SIG-M5 (cell line): ENCODE measurements at places on chromosomes 1 and 21.

- DNase-seq, result no peak
Measured at GRCh38 chr1:184716158-184716557, 38.5 kb downstream of the EDEM3 start.

- DNase-seq, result no peak
Measured at GRCh38 chr1:84403347-84403746, 5.1 kb downstream of the DNASE2B start.

DNA sequence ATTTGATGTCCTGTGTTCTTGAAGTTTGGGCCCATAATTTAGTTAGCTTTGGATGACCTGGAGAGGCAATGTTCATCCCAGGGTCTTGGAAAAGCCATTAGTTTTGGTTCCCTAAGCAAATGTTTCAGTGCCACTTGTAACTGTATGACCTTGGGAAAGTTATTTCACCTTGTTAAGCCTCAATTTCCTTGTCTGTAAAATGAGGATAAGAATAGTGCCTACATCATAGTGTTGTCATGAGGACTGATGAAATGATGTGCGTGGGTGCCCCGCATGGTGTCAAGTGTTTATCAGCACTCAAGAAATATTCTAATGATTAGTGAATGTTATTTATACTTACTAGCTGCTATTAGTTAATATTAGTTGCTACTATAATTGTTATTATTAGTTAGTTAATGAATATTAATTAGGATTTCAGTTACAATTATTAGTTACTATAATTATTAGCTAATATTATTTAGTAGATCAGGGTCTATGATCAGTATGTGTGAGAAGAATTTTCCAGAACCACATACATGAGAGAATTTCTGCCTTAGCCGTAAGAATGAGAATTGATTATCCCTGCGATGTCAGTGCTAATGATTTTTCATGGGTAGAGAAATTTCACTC is 1.9 kb downstream of the SH3BGR start:
- no peak for DNase-seq

DNA sequence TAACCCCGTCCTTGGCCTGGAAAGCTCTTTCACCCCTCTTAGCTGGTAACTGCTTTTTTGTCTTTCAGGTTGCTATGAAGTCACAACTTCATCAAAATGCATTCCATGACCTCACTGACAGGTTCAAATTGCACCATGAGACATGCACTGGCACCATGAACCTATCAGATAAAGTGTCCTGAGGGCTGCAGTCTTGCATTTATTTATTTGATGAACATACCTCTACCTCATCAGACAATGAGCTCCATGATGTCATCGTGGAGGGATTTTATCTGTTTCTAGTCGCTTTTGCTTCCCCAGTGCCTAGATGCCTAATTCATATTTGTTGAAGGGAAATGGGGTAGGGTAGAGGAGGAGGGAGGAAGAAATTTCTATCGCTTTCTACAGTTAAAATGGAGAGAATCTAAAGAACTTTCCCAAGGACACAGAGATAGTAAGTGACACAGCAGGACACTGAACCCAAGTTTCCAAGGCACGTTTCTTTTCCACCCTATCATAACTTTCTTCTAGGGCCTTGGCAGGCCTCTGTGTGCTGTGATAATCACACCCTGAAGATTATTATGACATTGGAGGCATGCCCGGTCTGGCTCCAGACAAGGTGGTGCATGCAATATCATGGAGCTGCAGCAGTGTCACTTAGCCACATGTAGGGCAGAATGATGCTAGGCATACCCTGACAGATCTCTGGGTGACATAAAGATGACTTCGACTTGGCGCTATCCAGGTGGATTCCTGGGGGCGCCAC is 69.5 kb downstream of the CD58 start:
- DNase-seq, result no peak

GRCh38 chr1:184759112-184759511 is 4.5 kb upstream of the EDEM3 start:
- DNase-seq, result no peak

DNA sequence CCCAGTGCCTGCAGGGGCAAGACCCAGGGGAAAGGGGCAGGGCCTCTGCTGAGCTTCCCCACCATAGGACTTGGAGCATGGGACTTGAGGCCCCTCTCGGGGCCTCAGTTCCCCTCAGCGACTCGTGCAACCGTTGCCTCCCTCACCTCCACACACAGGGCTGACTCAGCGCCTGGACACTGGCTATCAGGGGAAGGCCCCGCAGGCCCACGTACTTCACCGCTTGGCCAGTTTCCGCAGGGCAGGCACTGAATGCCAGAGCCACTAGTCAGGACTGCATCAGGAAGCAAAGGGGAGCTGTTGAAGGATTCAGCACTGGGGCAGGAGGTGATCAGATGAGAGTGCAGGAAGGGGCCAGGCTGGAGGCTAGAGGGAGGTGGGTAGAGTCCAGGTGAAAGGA is 15.5 kb upstream of the FAM131C start:
- no peak for DNase-seq

- DNase-seq, result no peak
Measured at GRCh38 chr1:174902531-174903099, 97.1 kb upstream of the CACYBP start.

- no peak for DNase-seq
Measured at GRCh38 chr1:212587016-212587887, 21.3 kb upstream of the ATF3 start.
